Caco-2 (cell line): ENCODE measurements at places on chromosomes 1 and 21. TPM values are rescaled to one million over a fixed set of nuclear protein-coding genes. Genes with fewer than 3 reads are reported as not detected.

Gene PTPRU
- 32.9 and 41.4 TPM in 2 replicates for total RNA-seq

Gene DEPDC1
- 19.9 and 20.3 TPM in 2 replicates for total RNA-seq

DNA sequence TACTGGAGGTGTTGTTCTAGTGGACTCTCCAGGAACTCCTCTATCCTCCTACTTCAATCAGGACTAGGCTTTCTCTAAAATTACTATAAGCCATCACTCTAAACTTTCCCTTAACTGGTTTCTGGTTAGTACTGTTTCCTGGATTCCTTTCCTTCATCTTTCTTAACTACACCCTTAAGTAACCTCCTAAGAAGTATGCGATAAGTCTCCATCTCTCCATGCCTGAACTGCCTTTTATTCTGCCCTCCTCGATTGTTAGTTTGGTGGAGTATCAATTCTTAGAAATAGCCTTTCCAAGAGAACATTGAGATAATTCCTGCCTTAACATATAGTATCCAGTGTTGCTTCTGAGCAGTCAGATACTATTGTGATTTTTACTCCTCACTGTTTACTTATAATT lies 162.9 kb upstream of the PDE4B start:
- no peaks in the 10 kb centered on the region for H3K27me3 ChIP-seq
- no peak overlapping the region for H3K27ac ChIP-seq
- no peaks in the 10 kb centered on the region; the same call in 1 of the 2 replicates for H3K4me1 ChIP-seq

- no peaks in the 10 kb centered on the region for H3K27me3 ChIP-seq
- H3K4me3 ChIP-seq: no peak overlapping the region
- no peaks in the 10 kb centered on the region for H3K4me1 ChIP-seq
Measured at GRCh38 chr1:30762152-30762929, 4.8 kb upstream of the LAPTM5 start.

- peak; percentile 95 for DNase-seq
- no peak overlapping the region for H3K4me3 ChIP-seq
- 0 out of 2 replicates have a peak, but pooled peaks cover 7% of the 10 kb centered on the region for H3K4me1 ChIP-seq
- H3K36me3 ChIP-seq: no peaks in the 10 kb centered on the region
- H3K27ac ChIP-seq: peak overlapping the region; percentile 99
Measured at GRCh38 chr1:11907275-11908094, 18.7 kb downstream of the KIAA2013 start.

GRCh38 chr1:41361495-41362356 lies 492 bp downstream of the FOXO6 start:
- no peaks in the 10 kb centered on the region for H3K36me3 ChIP-seq
- H3K4me3 ChIP-seq: peak overlapping the region; percentile 46
- H3K27ac ChIP-seq: no peak overlapping the region
- no peaks in the 10 kb centered on the region; the same call in 1 of the 2 replicates for H3K27me3 ChIP-seq
